Activated CD8-positive, alpha-beta memory T cell treated with anti-CD3 and anti-CD28 coated beads, Interleukin-2, amount 10 ng/mL, durations not matched to agents 7 days and 5 days (primary cell): ENCODE measurements at places on chromosomes 13 and 19. TPM values are rescaled to one million over a fixed set of nuclear protein-coding genes. Genes with fewer than 3 reads are reported as not detected.

- peaks cover 7% of the 10 kb centered on the region for H3K4me1 ChIP-seq
- H3K27me3 ChIP-seq: peaks cover 25% of the 10 kb centered on the region
- no peaks in the 10 kb centered on the region for H3K36me3 ChIP-seq
- no peak overlapping the region for H3K4me3 ChIP-seq
- peak; percentile 71 for DNase-seq
Observed at GRCh38 chr13:101258071-101258470, 158.2 kb downstream of the NALCN start.

DNA sequence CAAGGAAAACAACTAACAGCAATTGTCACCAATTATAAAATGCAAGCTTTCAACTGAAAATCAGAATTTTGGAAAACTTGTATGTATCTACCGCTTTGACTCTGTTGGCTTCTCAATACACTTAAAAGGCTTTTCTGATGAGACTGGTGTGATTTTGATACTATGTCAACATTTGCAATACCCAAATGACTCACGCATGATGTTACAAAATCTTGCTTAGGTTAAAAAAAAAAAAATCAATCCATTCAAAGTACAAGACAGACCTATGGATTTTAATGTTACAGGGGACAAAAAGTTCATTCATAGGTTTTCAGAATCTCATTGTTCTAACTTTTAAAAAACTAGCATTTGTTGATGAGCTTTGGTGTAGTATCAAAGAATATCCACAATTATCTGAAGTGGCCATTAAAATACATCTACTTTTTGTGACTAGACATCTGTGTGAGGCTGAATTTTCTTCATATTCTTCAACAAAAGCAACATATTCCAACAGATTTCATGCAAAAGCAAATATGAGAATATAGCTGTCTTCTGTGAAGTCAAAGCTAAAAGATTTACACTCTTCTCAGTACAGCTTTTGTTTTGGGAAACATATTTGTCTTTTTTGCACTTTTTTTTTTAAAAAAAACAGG lies 10.7 kb downstream of the ELF1 start:
- H3K27me3 ChIP-seq: no peaks in the 10 kb centered on the region
- H3K36me3 ChIP-seq: peaks cover 35% of the 10 kb centered on the region
- peak overlapping the region; percentile 63 for H3K4me3 ChIP-seq
- DNase-seq: no peak
- H3K4me1 ChIP-seq: peaks cover 69% of the 10 kb centered on the region

The DCT gene
- not detected for total RNA-seq

The PTGIR gene
- 27.5 TPM for total RNA-seq
